ENCODE measurements at places on chromosomes 6 and 20.

- no peak for DNase-seq
These were observed 90.5 kb downstream of the MYB start for GRCh38 chr6:135271626-135272025.

GRCh38 chr6:156928126-156928525 lies 150.9 kb downstream of the ARID1B start:
- DNase-seq = no peak

DNA sequence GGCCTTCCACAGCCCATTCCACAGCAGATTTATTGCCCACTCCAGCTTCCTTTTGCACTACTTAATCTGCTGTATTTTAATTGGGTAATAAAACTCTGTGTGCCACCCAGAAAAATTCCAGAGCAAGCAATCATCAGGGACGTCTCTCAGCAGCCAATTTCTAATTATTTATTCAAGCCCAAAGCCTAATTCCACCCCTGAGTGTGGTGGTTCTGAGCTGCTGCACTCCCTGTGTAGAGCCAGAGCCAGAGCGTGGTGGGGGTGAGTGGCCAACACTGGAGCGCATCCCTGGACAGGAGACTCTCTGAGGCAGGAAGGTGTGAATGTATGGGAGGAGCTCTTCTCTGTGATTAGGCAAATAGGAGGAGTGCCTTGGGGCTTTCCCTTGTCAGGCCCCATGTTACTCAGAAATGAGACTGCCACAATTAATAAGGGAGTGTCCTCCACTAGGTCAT lies 66.1 kb downstream of the CD24 start:
- DNase-seq = no peak

- DNase-seq = no peak
These were observed 192.6 kb upstream of the VGLL2 start for GRCh38 chr6:117072781-117073180.

DNA sequence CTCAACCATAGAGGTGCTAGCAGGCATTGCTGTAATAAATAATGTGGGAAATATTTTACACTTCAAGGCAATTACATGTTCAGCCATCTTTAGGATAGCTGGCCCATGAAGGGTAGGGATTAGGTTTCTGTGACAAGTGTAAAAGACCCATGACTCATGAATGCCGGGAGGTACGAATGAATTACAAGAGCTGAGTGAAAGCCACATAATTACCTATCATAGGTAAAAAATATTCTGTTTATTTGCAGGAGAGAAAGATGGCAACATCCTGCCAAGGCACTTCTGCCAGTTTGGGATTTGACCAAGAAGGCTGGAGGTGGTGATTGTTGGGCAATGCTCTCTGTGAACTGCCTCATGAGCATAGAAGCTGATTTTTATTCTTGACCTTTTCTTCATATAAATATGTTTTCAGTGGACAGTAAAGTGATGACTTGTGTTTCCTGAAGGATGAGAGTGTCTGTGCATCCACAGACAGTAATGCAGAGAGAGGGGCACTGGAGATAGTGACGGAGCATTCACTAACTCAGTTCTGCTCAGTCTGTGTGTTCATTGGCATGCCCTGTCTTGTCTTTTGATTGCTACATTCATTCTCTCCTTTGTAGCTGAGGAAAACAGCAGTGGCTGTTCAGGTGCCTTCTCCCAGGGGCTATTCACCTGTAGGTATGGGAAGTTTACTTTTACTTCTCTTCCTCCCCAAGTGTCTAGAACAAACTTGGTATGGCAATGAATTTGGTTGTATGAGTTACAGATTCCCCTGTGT lies 481.1 kb downstream of the TFAP2B start:
- no peak for DNase-seq

GRCh38 chr6:39818695-39819094 lies 26.5 kb downstream of the DAAM2 start:
- no peak for DNase-seq

DNA sequence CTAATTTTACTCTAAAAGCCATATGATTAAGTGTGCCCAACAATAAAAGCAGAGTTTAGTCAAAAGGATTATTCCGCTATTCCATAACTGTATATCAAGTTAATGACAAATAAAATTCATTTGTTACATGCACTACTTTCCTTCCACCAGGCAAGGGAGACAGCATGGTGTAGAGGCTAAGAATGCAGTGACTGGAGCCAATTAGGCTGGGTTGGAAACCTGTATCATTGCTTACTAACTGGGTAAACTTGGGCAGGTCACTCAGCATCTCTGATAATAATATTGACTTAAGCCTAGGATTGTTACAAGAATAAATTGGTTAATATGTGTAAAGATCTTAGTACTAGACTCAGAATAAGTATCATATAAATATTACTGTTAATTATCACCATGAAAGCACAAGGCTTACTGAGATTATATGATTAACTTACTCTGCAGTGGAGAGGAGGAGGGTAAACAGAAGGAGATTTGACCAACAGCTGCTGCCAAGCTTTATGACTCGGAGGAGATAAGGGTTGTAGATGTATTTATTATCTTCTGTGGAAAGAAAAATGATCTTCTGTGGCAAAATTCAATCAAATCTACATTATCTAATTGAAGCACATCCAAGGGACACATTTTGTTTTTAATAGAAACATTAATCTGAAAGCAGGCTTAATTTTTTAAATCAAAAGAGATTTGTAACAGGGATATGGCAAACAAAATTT lies 1459.9 kb downstream of the GRIK2 start:
- DNase-seq = no peak

- DNase-seq = peak; percentile 86
These were observed 59.4 kb downstream of the CD164 start for GRCh38 chr6:109322825-109323224.

- no peak for DNase-seq
These were observed 88.5 kb downstream of the PRKN start for GRCh38 chr6:162638931-162639574.

GRCh38 chr6:92684386-92684785 lies 735.0 kb downstream of the EPHA7 start:
- DNase-seq = no peak

GRCh38 chr20:44861531-44862006 lies 23.9 kb upstream of the YWHAB start:
- DNase-seq = no peak

- no peak for DNase-seq
These were observed 198.1 kb downstream of the DLL1 start for GRCh38 chr6:170092826-170093225.

DNA sequence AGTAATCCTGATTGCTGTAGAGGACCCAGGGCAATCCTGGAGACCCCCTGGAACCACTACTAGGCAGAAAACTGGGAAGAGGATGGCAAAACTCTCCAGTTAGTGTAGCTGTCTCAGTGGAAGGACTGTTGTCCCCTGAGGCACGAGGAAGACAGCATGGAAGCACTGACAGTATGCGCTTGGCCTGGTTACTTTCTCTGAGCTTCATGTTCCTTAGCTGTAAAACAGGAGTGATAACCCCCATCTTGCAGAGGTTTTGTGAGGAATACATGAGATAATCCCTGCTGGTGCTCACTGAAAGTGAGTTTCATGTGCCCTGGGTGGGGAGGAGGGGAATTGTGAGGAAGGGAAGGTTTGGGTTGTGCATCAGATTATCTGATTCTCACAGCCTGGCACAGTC lies 3.2 kb downstream of the NT5E start:
- DNase-seq = no peak

- no peak for DNase-seq
These were observed 3.3 kb upstream of the COL11A2 start for GRCh38 chr6:33195304-33196165.

- DNase-seq = peak; percentile 75
These were observed 525 bp downstream of the NCOA7 start for GRCh38 chr6:125791151-125791819.

DNA sequence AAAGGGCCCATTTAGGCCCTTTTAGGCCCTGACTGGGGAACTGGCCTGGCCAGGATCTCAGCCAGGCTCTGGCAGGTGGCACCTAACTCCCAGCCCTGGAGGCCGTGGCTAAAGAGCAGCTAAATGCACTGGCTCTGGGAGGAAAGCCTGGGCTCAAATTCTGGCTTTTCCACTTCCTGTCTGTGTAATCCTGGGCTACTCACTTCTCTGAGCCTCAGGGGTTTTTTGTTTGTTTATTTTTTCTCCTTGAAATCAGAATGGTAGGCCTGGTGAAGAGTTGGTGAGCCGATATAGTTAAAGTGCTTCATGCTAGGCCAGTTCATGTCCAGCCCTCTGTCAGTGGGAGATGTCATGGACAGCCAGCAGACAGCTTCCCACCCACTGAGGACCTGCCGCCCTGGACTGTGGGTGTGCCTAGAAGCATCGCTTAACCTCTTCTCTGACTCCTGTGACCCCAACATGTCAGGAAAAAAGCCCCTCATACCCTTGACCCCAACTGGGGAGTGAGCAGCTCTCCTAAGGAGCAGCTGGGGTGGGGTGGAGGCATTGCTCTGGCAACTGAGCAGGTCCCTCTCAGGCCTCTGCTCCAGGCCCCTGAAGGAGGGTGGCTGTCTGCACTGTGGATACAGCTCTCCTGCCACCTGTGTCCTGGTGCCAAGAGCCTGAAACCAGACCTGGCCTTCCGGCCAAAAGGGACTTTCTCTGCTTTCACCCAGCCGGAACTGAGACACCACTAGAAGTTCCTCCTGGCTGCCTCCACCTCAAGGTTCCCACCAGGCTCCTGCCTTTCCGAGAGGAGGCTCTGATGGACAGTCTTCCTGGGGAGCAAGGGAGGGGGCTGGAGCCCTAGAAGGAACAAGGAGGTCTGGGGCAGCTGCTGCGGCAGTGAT lies 57.2 kb upstream of the MYL9 start:
- no peak for DNase-seq

GRCh38 chr20:29763821-29764511 lies 1493.5 kb upstream of the DEFB115 start:
- no peak for DNase-seq

DNA sequence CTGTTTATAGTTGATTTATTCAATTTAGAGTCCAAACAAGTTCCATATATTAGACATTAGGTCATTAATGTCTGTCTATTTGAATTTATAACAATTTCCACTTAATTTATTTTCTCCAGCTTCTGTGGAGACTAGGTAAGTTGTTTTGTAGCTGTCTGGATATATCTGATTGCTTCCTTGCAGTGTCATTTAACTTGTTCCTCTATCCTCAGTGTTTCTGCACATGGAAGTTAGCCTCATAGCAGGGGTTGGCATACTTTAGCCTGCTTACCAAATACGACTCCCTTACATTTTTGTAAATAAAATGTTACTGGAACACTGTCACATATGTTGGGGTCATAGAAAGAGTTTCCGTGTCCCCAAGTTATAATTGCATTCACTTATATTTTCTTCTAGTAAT lies 216.1 kb downstream of the ESR1 start:
- DNase-seq = no peak

DNA sequence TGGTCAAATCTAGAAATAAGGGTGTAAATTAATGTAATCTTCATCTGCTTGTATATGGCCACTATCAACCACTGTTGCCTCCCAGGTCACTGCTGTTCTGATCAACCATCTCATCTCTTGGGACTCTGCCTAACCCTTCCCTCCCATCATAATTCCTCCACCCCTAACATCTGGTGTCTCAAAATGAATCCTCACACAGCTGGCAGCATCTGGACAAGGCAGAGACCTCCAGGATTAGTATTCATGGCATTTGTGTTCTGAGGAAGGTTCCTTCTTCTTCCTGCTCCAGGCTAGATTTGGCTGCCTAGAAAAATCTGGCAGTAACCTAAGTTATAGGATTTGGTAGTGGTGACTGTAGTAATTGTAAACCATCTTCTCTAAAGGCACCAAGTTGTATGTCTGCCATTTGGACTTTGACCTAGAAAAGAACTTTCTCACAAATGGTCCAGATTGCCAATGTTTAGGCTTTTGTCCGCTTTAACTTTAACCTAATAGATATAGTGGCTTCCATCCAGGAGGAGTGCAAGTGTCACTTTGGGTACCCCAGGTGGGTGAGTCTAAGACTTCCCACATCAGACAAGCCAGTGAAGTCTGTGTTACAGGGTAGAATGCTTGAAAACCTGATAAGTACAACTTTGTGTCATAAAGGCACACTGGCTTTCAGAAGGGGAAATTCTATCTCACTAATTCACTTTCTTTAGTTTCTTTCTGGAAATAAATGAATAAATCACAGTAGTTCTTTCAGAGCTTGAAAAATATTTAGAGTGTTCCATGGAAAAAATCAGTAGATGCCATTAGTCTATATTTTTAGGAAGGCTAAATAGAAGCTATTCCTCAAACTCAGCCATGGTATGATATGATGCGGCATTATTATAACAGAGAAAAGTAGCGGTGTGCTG lies 3.0 kb upstream of the PHACTR2 start:
- DNase-seq = no peak

DNA sequence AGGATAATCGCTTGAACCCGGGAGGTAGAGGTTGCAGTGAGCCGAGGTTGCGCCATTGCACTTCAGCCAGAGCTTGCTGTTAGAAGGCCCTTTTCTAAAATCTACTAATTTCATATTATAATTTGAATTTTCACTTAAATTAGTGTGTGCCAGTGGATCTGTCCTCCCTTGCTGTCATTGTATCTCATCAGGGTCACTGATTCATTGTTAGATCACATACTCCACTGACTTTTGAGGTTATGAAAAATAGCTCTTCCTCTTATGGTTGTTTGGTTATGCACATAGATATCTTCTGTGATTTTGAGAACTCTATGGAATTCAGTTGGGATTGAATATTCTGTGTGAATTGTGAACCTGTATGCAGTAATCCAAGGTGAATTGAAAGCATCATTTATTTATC lies 53.1 kb upstream of the TULP4 start:
- no peak for DNase-seq

- peak; percentile 67 for DNase-seq
These were observed 79.7 kb upstream of the SYNDIG1 start for GRCh38 chr20:24389686-24390085.

DNA sequence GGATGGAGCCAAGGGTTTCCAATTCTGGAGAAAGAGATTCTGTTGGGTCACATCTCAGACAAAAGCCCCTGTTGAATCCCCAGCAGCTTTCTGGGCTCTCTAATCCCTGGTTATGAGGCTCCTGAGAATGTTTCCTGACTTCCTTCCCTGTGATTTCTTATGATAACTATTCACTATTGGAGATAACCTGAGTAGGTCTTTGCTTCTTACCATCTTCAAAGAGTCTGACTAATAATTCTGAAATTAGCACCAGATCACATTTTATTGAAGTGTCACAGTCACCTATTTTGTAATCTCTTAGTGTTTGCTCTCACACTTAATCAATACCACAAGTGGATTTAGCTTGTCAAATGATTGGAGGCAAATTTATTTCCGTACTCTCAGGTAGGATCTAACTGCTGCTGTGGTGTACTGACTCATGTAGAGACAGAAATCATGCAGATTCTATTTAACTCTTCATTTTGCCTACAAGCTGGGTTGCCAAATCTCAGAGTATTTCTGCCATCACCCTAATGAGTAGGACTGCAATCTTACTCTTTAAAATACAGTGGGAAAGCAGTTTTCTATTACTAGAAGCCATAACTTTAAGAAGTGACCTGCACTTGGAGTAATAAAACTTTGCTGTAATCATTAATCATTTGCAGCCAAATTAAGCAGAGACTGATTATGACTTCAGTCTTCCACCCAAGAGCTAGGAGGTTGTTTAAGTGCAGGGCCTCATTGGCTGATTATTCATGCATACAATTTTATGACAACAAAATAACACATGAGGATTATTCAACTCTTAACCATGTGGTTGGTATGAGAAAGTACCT lies 422.1 kb downstream of the EPM2A start:
- no peak for DNase-seq
